ENCODE measurements at places on chromosomes 1 and 21. TPM values are rescaled to one million over a fixed set of nuclear protein-coding genes. Genes with fewer than 3 reads are reported as not detected.

LAD1 gene
- 1.1 TPM for total RNA-seq

HSPB7 gene
- not detected for total RNA-seq

GRCh38 chr1:65141394-65141793 lies 6.6 kb upstream of the AK4 start:
- DNase-seq, result no peak

RGS13 gene
- total RNA-seq, result not detected

DNA sequence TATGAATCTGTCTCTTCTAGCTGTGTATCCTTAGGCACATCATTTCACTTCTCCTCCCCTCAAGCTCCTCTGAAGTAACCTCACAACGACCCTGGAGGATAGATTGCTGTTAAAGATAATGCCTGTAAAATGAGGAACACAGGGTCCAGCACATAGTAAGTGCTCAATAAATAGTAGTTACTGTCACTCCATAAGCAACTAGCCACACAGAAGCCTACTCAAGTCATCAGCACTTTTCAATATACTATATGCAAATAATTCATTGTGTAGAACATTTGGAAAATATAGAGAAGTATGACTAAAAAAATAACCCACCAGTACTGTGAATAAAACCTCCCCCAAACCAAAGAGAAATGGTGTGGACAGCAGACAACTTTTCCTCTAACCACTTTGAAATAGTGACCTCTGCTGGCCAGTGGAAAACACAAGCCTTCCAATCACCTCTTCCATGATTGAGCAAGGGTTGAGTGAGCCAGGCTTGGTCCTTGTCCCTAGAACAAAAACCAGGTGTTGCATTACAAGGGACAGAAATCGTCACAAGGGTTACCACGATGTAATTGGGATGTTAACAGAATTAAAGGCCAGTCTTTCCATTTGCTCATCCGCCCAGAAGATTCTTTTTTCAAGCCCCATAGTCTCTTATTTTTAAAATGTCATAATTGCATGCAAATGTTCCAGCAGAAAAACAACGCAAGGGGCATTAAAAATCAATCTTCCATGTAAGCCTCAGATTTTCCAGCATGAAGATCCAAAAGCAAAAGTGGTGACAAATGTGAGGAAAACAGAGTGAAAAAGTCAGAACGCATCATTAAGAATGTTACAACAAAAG lies 15.7 kb upstream of the GLIS1 start:
- no peak for DNase-seq

NVL gene
- total RNA-seq, result 13.2 TPM

TDRD5 gene
- not detected for total RNA-seq

GRCh38 chr1:167695147-167695546 lies 26.6 kb upstream of the MPZL1 start:
- DNase-seq, result no peak

DNA sequence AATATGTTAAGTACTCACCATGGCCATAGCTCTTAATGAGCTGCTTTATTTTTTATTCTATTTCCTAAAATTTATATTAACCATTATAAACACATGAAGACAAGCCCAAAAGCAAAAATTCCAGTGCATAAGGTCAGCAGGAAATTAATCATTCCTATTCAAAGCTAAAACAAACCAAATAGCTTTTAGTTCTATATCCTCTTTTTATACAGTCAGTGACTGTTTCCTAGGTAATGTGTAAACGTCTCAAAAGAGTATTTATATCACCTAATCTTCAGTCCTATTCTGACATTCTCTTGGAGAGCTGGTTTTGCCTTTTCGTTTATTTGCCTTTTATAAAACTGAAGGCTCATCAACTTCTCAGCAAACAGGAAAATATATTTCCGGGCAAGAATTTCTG lies 4.2 kb downstream of the GOLPH3L start:
- DNase-seq, result peak; percentile 72

All from glomerular endothelial cell (primary cell).